ENCODE measurements at places on chromosomes 1 and 21.

DNA sequence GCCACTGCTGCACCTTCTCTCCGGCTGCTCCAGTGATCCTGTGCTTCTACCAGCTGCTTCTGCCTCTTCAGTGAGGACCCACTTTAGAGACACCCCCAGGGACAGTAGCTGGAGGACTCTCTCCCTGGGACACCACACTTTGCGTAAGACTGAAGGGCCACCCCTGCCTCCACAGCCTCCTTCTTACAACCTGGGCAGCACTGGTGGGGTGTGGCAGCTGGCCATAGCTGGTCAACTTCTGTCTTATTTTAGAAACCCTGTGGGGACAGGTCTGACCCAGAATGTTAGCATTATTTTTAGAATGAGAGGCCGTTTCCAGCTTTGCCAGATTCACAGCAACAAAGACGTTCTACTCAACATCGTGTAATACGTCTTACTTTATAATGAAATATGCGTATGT, 1.1 kb upstream of the KRTAP10-9 start:
- DNase-seq: no peak

- no peak for DNase-seq
Observed at GRCh38 chr1:27590917-27591508, 12.9 kb downstream of the AHDC1 start.

GRCh38 chr1:43062527-43063095, 103.9 kb upstream of the SLC2A1 start:
- DNase-seq: no peak

DNA sequence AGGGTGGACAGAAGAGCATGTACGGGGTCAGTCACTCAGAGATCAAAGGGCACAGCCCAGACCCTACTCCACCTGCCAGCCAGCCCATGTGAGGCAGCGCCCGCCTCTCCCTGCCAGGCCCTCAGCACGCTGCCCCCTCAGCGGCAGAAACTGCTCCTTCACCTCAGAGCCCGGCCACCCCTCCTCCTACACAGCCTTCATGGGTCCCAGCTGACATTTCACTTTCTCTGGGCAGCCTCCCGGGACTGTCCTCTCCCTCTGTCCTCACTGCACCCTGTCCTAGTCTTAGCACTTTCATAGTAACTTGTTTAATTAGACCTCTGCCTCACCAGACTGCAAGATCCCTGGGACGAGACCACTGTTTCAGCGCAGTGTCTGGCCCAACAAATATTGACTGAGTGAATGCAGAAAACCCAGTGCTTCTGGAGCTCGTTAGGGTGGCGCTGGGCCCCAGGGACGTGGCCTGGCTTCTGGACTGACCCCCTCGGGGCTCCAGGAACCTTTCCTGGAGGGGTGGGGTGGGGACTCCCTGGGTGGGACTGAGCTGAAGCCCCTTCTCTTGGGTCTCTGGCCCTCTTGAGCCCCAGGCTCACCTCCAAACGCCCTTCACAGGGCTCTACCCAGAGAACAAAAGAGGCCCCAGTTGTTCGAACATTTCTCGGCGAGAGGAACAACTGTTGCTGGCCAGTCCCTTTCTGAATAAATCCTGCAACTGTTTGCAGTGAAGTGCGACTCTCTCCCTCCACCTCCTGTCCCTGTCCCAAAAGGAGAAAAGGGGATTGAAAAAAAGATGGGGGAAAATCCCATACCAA, 114.9 kb downstream of the CASZ1 start:
- DNase-seq: no peak

GRCh38 chr1:31784356-31785019, 20.3 kb upstream of the ADGRB2 start:
- DNase-seq: no peak

- DNase-seq: no peak
Observed at GRCh38 chr21:31252611-31253010, 91.5 kb downstream of the TIAM1 start.

- no peak for DNase-seq
Observed at GRCh38 chr21:32728456-32728839, 635 bp upstream of the SYNJ1 start.

GRCh38 chr21:43786300-43786806, 3.0 kb upstream of the RRP1 start:
- DNase-seq: no peak

DNA sequence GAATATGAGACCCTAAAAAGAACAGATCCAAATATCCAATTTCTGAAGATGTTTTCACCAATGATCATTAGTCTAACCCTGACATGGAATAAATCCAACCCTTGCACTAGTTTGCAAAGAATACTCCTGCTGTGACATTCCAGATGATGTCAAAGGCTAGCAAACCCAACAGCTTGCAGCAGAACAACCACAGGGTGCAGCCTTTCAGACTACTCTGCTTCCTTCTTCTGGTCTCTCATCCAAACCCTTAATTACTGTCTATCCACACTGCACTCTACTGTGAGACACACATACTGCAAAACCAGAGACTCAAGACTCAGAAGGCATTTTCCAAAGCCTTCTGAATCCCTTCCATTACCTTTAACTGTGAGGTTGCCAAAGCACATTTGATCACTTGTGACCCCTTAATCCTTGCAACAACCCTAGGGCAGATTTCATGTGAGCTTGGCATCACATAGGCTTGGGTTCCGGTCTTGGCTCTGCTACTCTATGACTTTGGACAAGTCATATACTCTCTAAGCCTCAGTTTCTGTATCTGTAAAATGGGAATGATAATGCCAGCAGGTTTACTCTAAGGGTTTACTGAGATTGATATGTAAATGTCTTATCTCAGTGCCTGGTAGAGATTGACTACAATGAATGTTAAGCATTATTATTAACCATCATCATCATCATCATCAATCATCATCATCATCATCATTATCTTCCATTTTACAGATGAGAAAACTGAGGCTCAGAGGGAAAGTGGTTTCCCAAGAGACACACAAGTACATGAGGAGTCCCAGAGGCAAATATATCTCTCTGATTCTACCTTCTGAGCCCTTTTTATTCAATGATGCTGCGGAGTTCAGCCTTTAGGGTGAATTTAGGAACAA, 94.5 kb downstream of the SYF2 start:
- no peak for DNase-seq

- peak; percentile 55 for DNase-seq
Observed at GRCh38 chr1:198700396-198700795, 61.6 kb downstream of the PTPRC start.

DNA sequence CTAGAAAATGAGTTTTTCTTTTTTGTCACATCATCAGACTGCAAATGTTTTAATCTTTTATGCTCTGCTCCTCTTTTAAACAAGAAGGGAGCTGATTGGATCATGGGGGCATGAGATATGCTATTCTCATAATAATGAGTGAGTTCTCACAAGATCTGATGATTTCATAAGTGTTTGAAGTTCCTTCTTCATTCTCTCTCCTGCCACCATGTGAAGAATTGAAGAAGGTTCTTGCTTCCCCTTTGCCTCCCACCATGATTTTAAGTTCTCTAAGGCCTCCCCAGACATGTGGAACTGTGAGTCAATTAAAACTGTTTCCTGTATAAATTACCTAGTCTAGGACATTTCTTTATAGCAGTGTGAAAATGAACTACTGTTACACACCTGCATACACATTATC, 218.2 kb downstream of the NRIP1 start:
- no peak for DNase-seq

- peak; percentile 49 for DNase-seq
Observed at GRCh38 chr1:32539584-32540571, 651 bp downstream of the ZBTB8A start.

DNA sequence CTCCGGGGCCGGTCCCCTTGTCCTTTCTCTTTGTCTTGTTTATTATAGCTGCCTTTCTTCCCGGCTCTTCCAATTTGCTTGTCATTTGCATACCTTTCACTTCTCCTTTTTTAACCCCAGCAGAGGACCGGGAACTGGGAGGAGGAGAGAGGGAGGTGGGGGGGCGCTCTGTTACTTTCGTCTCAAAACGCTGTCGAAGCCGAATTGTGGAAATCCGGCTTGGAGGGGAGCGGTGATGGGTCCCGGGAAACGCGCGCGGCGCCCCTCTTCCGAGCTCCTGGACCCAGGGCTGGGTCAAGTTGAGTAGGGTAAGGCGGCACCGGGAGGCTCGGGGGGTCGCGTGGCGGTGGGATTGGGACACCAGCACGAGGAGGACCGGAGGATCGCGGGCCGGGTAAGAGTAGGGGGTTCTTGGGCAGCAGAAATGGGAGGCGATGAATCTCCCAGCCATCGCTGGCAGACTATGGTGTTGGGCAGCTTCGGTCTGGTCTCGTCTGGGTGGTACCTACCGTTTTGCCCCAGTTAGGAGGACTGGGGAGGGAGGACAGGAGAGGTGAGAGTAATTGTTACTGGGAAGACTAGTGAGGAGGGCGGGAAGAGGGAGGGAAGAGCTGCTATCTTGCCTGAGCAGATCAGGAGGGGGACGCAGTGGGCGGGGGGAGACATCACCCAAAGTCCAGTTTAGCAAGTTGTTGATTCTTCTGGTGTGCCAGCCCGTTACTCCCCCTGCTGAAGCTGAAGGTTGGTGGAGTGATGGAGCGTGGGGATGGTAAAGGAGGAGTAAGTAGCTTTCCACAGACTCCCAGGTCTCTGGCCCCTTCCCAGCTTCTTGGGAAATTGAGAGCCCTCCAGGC, 1.5 kb downstream of the PROX1 start:
- DNase-seq: no peak

- peak; percentile 70 for DNase-seq
Observed at GRCh38 chr1:234605983-234606783, 3.8 kb downstream of the IRF2BP2 start.

DNA sequence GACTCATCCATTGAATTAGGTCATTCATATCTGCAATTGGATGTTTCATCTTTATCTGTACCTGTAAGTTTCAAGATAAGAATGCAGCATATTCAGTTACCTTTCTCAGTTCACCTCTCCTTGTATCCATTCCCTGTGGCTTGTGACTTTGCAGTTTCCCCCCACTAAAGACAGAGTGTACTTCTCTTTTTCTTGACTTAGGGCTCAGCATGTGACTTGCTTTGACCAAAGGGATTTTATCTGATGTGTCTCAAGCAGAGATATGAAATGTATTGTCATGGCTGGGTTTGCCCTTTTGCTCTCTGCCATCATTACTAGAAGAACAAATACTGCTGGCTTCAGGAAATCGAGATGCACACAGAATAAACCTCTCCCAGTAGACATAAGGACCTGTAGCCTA, 754.8 kb downstream of the ADGRL2 start:
- no peak for DNase-seq

- peak; percentile 3 for DNase-seq
Observed at GRCh38 chr1:89125240-89125912, 538 bp downstream of the GBP2 start.

DNA sequence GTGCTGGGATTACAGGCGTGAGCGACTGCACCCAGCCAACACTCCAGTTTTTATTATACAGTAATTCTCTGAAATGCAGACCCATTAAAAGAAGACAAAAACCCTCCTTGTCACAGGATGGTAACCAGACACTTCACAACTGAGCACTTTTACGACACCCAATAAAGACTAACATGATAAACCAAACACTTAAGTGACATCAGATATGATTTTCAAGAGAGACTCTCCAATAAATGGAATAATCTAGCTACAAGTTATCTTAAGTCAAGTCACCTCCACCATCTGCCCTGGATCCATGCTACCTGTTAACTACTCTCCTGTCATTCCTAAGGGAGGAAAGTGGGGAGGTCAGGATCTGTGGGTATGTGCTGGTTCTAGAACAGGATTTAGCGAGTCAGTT, 5.6 kb downstream of the GNG12 start:
- no peak for DNase-seq

DNA sequence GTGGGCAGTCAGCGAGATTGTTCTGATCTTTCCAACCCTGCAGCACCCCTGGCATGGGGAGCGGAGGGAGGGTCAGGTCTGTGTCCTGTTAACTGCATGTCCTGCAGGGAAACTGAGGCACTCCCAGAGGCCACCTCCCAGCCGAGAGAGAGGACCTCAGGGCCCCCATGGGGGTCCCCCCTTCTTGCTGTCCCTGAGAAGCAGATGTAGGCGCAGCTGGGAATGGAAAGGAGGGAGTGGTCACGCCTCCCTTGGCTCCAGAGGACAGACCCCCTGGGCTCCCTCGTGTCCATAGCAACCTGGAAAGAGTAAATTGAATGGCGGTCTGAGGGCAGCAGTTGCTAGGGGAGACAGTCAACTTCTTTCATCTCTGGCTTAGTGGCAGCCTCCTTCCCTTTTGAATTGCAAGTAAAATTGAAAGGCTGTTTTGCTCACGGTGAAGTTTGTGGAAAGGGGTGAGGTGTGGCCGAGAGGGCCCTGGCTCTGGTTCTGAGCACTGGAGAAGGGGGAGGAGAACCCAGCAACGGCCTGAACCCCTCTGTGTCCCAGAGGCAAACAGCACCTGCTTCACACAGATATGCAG, 4.9 kb downstream of the CROCC start:
- DNase-seq: no peak

DNA sequence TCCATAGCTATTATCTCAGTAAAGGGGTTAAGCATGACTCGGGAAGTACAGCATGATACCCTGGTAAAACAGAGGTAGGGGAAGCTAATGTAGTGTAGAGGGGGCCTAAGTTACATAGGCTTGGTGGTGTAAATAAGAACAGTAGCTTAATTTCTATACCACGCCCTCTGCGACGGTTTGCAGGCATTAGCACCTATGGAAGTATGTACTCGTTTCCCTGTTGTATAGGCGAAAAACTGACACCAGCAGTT, 470 bp upstream of the NAXE start:
- DNase-seq: no peak

DNA sequence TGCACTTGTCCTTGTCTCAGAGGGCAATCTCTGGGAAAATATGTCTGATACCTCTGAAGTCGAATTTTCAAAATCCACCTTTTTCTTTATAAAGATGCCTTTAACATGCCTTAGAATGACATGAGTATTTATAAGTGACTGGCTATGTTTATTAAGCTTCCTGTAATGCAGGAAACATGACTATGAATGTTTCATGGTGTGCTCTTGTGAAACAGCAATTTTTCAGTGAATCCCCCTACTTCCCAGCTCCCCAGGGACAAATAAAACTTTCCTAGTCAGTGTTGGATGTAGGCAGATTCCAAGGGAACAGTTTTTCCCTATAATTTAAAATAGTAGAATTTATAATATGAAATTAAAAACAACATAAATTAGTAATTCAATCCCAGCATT, 437.0 kb downstream of the LMO4 start:
- peak; percentile 85 for DNase-seq

DNA sequence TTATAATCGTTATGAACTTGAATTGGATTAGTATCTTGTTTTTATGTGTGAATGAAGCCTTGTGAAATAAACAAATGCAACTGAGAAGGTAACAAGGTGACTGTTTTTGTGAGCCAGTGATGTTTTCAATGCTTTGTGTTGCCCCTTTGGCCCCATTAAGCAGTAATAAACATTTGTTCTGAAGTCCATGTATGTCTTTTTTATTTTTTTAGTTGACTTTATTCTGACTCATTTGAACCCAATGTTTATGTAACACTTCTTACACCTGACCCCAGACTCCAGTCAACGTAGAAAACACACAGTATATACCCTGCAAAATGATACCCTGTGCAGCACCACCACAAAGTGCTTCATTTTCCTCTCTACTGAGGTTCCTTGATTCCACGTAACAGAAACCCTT, 4.6 kb upstream of the CACYBP start:
- no peak for DNase-seq

- no peak for DNase-seq
Observed at GRCh38 chr1:160486453-160486852, 36.6 kb downstream of the SLAMF6 start.
